Stimulated activated CD8-positive, alpha-beta memory T cell treated with anti-CD3 and anti-CD28 coated beads, Interleukin-15, amount 100 ng/mL, for 4 hours (primary cell): ENCODE measurements at places on chromosomes 5 and 9.
A peak's percentile ranks its signal among the peaks of the same experiment; 100 is the strongest.

DNA sequence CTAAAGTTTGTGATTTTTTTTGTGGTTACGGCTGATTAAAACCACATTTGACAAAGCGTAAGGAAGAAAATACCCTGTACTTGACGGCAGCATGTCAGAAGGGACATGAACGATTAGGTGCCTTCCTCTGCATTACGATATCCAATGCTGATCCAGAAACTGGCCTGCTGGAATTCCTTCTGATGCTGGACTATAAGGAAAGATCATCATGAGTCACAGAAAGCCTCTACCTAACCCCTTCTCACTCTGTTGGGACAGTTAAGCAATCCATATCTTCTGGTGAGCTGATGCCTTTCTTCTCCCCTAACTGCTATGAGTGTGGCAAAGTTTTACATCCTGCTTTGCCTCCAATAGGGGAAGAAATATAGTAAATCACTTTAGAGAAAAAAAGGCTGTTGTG, 78.4 kb upstream of the PAPPA start:
- no peak for DNase-seq

DNA sequence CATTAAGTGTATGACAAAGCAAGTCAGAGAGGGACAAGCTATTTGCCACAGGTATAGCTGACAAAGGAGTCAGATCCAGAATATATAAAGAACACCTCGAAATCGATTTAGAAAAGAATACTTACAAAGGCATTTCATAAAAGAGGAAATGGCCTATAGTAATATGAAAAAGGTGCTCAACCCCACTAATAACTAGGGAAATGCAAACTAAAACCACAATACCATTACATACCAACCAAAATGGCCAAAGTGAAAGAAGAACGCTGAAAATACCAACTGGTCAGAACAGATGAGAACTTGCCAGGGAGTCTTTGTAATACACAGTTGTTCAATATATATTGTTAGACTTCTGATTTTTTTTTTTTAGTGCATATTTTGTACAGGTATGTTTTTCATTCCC, 152.9 kb downstream of the CDC42SE2 start:
- DNase-seq = no peak

- DNase-seq = no peak
These were observed 65.8 kb downstream of the SHB start for GRCh38 chr9:38003230-38003629.

GRCh38 chr9:91117959-91118703, 243.6 kb downstream of the AUH start:
- no peak for DNase-seq

DNA sequence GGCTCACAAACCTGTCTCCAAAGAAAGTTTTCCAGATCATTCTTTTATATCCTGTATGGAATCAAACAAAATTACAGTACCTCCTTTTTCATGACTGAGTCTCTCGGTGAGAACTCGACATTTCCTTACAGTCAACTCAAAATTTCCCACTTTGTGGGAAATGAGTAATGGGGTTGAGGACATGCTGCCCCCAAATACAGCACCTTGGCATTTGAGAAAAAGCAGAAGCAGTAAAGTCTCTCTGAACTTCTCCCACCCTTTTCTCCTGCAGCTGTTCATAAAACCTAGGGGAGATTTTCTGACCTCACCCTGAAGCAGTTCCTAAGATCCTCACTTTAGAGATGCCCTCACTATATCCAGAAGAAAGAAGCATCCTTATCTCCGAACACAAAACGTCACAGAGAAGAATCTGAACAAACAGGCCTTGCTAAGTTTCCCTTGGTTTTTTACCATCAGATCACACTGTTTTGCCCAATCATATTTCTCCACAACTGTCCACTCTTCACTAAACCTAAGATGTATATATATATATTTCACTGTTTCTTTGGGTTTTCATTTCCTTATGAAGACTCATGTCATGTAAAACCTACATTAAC, 96.1 kb upstream of the APC start:
- DNase-seq = no peak

GRCh38 chr5:101425339-101425859, 522.3 kb upstream of the ST8SIA4 start:
- DNase-seq = no peak

GRCh38 chr9:127395497-127396252, 1.3 kb upstream of the SLC2A8 start:
- no peak for DNase-seq

DNA sequence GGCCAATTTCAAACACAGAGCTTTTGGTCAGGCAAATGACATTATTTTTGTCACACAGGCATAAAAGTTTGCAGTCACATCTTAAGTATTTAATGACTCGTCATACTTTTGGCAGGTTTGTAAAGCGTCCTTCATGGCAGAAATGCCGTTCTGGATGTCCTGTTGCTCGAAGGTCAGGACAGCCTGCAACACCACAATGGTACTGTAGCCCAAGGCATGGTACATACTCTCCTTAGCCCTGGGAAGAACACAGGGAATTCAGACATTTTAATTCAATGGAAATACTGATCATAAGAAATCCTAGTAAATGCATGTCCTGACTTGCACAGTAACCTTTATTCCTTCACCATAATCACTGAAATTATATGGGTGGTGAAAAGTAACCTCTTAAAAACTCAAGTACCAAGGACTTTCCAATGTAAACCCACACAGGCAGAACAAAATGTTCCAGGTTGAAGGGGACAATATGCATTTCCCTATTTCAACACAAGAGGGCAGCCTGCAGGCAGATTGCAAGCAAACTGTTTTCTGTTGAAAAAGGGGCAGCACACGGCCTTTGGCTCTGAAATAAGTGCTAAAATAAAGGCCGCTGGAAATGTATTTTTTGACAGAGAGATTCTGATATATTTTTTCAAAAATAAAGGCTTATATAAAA, 95.7 kb downstream of the TTC39B start:
- DNase-seq = peak; percentile 30

GRCh38 chr5:135327429-135328127, 71.5 kb downstream of the MACROH2A1 start:
- DNase-seq = no peak

GRCh38 chr9:134575103-134575900, 66.3 kb upstream of the COL5A1 start:
- no peak for DNase-seq

GRCh38 chr5:93452255-93452654, 128.8 kb downstream of the NR2F1-AS1 start:
- no peak for DNase-seq

DNA sequence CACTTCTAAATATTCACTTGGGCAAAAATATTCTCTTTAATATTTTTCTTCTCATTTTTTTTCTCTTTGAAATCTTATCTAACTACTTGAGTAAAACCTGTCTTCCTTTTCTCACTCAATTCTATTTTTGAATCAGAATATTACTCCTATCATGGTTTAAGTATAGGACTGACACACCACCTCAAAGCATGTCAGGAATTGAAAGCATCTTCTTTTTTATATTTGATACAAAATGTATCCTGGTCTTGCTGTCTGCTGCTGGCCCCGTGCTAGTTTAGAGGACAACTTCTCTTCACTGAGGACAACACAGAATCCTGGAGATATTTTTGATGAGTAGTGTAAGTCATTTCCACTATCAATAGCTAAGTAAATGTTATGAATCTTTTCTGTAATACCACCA, 383.6 kb downstream of the GADD45G start:
- no peak for DNase-seq

- DNase-seq = no peak
These were observed 663.7 kb upstream of the MEF2C start for GRCh38 chr5:89546657-89547056.

- DNase-seq = no peak
These were observed 10.7 kb downstream of the HNRNPH1 start for GRCh38 chr5:179612577-179613459.

- no peak for DNase-seq
These were observed 123.7 kb downstream of the NFIB start for GRCh38 chr9:14190240-14190639.

DNA sequence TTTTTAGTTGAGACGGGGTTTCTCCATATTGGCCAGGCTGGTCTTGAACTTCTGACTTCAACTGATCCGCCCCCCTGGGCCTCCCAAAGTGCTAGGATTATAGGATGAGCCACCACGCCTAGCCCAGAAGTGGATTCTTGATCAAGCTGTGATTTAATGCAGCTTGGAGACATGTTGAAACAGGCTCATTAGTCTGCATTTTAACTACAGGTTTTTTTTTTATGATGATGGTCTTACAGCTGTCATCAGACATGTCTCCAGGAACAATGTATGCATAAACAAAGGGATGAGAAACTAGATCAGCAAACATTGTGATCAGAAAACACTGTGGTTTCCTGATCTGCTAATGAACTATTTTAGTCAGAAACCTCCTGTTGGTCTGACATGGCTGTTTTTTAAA, 30.0 kb upstream of the PLPP1 start:
- no peak for DNase-seq

DNA sequence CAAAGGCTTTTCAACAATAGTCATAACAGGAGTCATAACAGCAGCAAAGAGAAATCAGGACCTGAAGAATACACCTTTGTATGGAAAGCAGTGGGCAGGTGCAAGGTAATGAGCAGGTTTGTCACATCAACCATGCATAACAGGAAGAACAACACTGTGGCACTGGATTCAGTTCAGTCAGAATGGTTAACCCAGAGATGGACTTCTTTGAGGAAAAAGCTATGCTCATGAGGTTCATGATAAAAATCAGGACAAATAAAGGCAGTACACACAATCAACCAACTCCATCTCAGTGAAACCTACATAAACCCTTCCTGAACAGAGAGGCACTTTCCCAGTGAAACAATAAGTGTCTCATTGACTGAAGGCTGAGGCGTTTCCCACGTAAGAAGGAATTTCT, 27.0 kb downstream of the ABITRAM start:
- DNase-seq = no peak

GRCh38 chr5:79929095-79929494, 62.0 kb downstream of the MTX3 start:
- no peak for DNase-seq

DNA sequence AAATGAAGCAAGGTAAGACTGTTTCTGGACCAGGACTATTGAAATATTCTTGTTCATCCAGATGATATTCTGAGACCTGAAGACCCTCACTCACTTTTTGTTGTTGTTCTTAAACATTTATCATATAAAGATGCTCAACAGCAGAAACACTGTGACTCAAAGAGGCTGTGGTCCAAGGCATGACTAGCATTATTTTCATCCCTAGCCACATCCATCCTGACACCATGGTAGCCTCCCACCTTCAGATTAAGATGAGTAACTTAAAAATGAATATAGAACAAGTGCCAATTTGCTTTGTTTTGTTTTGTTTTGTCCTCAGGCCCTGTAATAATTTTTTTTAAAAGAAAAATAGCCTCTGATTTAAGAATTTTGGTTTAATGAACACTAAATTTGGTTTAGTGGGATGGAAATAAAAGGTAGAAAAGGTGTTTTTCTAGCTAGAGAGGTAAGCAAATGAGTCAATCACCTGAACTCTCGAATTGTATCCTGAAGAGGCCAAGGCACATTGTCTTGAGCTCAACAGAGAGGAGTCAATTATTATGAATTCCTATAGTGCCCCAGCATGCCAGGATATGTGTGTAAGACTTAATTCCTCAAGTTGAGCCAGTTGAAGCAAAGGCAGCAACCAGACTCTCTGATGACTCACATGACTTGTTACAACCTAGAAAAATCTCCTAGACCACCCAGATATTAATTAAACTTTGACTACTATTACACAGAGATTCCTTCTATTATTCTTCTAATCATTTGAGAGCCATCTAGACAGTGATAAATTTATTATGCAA, 380.1 kb upstream of the TUSC1 start:
- DNase-seq = no peak

DNA sequence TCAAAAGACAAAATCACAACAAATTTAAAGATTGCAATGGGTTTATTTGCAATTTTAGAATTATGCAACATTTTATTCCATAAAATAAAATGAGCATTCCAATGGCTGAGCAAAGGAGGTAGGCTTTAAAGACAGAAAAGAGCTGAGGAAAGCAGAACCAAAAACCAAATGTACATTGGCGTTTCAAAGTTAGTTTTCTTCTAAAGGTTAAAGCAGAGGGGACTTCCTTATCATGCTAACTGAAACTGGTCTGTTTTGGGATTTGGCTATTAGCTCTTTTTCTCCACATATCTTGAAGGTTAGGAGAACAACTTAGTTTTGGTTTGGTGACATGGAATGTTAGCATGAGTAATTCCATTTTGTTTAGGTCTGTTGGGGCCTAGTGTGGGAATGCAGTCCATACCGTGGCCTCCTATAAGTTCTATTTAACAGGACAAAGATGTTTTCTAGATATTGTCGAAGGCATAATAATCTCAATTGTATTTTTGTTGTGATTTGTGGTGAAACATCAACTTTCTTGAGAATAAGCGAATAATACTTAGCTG, 20.3 kb downstream of the DCP2 start:
- no peak for DNase-seq

GRCh38 chr5:41870627-41871048, 413 bp upstream of the OXCT1 start:
- DNase-seq = no peak

GRCh38 chr5:56900858-56901578, 8.4 kb upstream of the SETD9 start:
- no peak for DNase-seq

DNA sequence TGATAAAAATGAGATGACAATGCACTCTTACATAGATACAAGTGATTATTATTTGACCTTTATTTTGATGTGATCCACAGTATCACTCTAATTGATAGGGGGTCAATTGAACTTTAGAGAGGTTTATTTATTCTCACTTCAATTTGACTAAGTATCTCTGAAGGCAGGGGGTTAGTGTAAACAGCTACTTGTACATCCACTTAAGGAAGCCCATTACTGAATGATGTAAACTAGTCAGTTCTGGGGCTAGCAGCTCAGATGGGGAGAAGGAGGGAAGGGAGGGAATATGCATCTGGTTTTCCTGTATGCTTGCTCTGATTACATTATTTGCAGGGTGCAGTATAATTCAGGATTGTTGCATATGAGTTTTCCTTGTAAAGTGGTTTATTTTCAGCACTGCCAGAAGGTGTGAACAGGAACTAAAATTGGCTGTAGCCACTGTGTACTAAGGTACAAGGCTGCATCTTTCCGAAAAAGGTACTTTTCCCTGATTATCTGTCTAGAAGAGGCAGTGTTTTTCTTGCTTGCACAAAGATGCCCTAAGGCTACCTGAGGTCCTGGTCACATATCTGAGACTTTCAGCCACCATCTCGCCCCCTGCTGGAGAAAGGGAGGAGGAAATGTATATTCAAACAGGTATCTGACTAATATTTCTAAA, 51.2 kb downstream of the MRPS27 start:
- no peak for DNase-seq

- no peak for DNase-seq
These were observed 4.5 kb downstream of the PURA start for GRCh38 chr5:140118302-140118936.

DNA sequence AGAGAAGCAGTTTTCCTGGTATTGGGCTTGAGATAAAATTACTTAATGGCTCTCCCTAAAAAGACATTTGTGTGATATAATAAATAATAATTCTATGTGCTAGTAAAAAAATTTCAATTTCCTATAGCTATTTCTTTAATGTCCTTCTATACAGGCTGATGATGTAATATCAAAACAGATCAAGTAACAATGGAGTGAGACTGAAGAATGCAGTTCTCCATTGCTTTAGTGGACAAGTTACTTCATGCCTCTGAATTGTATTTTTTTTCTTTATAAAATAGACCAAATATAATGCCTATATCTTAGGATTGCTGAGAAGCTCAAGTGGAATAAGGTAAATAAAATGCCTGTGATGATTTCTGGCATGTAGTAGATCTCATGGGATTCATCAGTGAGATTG, 35.6 kb upstream of the NEURL1B start:
- DNase-seq = no peak
